ENCODE measurements at places on chromosomes 2 and 18.
A peak's percentile ranks its signal among the peaks of the same experiment; 100 is the strongest.

- DNase-seq = no peak
These were observed 82.9 kb downstream of the TNS1 start for GRCh38 chr2:217919781-217920351.

GRCh38 chr18:7152440-7152839 lies 34.8 kb upstream of the LAMA1 start:
- DNase-seq = no peak

DNA sequence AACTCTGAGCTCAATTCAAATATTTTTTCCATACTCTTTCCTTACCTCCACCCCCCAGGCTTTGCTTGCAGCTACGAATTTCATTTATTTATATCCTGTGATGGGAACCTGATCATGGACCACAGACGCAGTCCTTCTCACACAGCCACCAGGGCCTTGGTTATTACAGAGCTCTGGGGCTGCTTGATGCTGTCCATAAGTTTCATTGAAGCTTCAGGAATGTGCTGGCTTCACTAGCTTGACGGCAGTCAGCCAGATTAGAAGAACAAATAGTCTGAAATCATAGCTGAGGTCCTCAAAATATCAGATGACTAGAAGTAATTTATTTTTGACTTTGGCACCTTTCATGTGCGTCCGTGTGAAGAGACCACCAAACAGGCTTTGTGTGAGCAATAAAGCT lies 104.9 kb downstream of the VWA3B start:
- DNase-seq = no peak

GRCh38 chr2:7292154-7292691 lies 375.0 kb downstream of the RNF144A start:
- no peak for DNase-seq

DNA sequence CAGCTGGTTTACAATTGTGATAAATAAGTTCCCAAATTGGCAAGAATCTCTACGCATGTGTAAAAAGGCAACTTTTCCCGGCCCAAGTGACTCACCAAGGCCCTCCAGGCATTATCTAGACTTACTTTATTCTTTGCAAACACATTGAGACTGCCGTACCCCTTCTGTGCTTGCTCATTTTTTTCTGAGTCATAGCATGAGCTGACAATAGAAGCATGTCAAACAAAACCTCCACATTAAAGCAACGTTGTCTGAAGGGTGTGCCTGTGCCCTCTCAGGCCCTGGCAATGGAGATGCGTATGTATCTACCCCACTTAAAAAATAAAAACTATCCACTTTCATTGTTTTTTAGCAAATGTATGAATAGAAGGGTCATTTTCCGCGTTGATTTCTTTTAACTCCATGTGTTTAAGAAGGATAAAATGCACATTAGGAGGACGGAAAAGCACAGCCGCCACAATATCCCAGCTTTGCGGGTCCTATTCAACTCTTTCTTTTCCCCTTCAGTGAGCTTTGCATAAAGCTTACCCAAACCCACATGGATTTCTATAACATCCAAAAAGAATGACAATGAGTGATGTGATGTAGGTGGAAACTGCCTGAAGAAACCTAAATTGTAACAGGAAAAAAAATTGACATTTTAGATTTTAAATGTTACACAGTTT lies 298.2 kb downstream of the CDCA7 start:
- DNase-seq = no peak

DNA sequence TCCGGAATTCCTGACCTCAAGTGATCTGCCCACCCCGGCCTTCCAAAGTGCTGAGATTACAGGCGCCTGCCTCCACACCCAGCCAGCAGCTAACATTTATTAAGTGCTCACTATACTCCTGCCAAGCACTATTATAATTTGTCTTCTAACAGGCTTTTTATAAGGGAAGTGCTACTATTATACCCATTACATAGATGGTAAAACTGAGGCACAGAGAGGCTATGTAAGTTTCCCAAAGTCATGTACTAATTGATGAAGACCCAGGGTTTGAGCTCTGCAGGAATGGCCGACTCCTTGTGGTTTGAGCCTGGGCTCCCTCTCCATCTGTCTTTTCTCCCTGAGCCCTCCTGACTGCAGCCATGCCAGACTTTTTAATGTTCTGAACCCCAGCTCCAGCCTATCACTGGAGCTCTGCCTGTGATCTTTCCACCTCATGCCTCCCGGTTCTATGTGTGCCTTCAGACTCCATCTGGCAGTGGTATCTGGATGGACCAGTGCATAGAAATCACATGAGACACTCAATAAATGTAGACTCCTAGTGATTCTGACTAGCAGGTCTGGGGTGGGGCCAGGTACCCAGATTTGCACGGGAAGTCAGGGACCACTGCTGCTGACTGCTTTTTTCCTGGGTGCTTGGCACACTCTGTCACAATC lies 197.1 kb downstream of the NEDD4L start:
- no peak for DNase-seq

DNA sequence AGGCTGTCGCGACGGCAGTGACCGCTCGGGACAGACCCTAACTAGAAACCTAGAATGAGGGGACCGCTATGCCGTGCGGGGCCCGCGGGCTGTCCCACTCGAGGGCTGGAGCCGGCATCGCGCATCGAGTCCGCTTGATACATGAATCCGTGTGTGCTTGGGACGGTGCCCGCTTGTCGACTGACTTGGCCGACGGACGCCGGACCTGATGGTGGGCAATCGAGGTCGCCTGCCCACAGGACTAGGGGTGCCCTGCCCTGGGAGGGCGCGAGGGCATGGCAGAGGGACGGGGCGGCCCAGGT lies 749 bp upstream of the PTMA start:
- peak; percentile 65 for DNase-seq

- DNase-seq = no peak
These were observed 1643.1 kb upstream of the CELF4 start for GRCh38 chr18:39208729-39209128.

- DNase-seq = no peak
These were observed 228.4 kb upstream of the SP5 start for GRCh38 chr2:170486730-170487129.

GRCh38 chr2:190881598-190882410 lies 1.2 kb downstream of the GLS start:
- peak; percentile 54 for DNase-seq

- DNase-seq = no peak
These were observed 164.1 kb upstream of the CCDC68 start for GRCh38 chr18:55123361-55123760.

DNA sequence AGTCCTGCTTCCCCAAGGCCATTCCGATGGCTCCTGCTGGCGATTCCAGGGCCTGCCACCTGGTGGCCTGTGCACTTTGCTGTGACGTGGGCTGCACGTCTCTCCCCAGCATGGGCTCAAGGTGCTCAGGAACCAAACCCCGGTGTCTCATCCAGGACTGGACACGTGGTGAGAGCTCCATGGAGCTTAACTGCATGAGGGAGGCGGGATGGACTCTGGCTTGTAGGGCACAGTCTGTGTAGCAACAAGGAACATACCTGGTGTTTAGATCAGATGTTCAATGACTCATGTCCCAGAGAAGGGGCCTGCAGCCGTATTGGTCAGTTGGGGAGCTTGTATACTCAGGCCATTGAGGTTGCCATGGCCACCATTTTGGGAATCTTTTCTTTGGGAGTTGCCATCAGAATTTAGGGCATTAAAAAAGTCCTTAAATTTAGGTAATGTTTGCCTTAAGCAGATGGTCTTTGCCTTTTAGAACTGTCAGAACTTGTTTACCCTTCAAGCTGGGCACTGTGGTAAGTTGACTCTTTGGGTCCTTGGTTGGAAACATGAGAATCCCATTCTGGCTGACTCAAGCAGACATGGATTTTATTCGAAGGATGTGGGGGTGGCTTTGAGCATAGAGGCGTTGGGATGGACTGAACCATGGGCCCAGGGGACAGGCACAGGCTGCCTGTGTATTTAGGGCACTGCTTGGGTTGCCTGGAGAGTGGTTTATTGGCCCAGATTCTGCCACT lies 21.0 kb downstream of the AGAP1 start:
- DNase-seq = no peak

DNA sequence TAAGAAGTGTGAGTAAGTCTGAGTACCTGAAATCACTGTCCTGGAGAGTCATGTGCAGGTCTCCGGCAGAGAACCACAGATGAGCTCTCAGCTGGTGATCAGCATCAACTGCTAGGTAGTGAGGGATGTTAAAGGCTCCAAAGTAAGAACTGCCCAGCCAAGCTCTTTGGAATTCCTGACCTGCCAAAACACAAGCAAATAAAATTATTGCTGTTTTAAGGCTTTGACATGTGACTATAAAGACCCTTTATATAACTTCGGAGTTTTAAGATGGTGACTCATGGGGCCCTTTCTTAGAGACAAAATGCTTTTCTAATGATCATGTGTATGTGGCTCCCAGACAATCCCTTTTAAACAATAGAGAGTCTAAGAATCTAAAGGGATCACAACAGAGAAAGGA lies 855.7 kb downstream of the TRIB2 start:
- DNase-seq = no peak

- no peak for DNase-seq
These were observed 255.7 kb downstream of the CELF4 start for GRCh38 chr18:37309861-37310260.

- DNase-seq = no peak
These were observed 72.9 kb downstream of the CLHC1 start for GRCh38 chr2:55159037-55159651.

- DNase-seq = no peak
These were observed 123.0 kb upstream of the MYO3B start for GRCh38 chr2:170054997-170055396.

GRCh38 chr2:5150871-5151270 lies 541.3 kb upstream of the SOX11 start:
- DNase-seq = no peak

- no peak for DNase-seq
These were observed 321.6 kb upstream of the LYPD1 start for GRCh38 chr2:132991471-132992045.

GRCh38 chr2:231640641-231641111 lies 48.0 kb downstream of the TEX44 start:
- DNase-seq = no peak

DNA sequence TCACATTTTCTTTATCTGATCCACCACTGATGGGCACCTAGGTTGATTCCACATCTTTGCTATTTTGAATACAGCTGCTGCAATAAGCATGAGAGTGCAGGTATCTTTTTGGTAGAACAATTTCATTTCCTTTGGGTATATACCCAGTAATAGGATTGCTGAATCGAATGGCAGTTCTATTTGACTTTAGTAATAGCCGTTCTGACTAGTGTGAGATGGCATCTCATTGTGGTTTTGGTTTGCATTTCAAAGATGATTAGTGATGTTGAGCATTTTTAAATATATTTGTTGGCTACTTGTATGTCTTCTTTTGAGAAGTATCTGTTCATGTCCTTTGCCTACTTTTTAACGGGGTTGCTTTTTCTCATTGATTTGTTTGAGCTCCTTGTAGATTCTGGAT lies 72.3 kb downstream of the CCDC138 start:
- no peak for DNase-seq

DNA sequence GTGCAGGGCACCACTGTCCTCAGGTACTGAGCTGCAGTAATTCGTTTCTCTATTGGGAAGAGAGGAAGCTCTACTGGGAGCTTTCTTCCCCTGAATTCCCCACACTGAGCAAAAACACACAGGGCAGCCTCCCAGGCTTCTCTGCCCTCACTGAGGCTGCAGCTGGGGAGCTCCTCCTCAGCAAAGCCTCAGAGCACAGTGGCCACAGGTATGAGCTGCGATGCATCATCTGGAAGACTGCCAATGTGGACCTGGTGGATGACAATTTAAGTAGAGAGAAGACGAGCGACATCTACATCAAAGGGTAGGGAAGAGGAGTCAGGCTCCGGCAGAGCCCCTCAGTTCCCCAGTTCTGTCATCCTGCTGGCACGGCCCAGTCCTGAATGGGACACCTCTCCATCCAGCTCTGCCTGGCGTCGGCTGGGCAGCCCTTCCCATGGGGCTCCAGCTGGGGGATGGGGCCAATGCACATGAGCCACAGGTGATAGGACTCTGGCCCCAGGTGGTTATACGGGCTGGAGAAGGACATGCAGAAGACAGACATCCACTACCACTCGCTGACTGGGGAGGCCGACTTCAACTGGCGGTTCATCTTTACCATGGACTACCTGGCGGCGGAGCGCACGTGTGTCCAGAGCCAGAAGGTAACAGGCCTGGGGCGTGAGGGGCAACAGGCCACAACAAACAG lies 37.6 kb downstream of the LMAN2L start:
- no peak for DNase-seq

GRCh38 chr2:202608142-202608852 lies 26.5 kb upstream of the FAM117B start:
- no peak for DNase-seq

GRCh38 chr2:127670055-127670956 lies 5.0 kb downstream of the LIMS2 start:
- DNase-seq = no peak

DNA sequence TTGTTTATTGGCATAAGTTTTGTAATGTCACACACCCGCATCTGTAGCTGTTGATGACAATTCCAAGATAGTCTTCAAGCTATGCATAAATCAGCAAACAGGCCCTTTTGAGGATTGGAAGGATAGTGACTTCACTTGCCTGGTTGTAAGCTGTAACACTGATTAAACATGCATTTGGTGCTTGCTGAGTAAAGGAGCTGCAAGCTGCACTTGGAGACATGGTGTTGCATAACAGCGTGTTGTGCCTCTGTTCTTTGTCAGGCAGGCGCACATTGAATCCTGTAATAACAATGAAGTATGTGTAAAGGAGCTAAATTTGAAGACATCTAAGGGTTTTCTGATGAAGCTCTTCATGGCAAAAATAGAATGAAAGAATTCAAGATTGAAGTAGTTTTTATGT lies 68.7 kb upstream of the TTC27 start:
- no peak for DNase-seq

- DNase-seq = no peak
These were observed 78.2 kb upstream of the UGP2 start for GRCh38 chr2:63763391-63763941.

DNA sequence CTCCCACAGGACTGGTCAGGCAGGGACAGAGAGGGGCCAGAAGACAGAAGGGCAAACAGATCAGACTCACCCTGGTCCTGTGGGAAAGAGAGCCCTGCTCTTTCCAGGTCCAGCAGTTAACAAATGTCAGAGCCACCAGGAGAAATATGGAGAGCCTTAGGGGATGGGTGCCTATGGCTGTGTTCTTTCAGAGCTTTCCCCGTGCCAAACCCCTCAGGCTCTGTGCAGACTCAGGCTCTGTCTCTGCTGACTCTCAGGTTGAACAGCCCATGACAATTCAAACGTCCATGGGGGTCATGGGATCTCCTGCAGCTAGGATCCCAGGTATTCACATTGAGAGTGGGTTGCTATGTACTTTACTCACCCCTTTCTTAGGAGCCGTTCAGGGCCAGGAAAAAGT lies 120.8 kb upstream of the ERBB4 start:
- no peak for DNase-seq
